Glomerular endothelial cell (primary cell): ENCODE measurements at places on chromosomes 3 and 15. TPM values are rescaled to one million over a fixed set of nuclear protein-coding genes. Genes with fewer than 3 reads are reported as not detected.

The CAPN3 gene
- total RNA-seq = 4.1 TPM in 1 of 2 replicates, not detected in the other

The KCNMB2 gene
- total RNA-seq = 0.23 and 0.39 TPM in 2 replicates

The SLC12A1 gene
- total RNA-seq = not detected in 2 replicates

The AEN gene
- total RNA-seq = 61.5 and 65.4 TPM in 2 replicates

The FOXB1 gene
- total RNA-seq = not detected in 2 replicates

The TPM1 gene
- total RNA-seq = 476 and 748 TPM in 2 replicates

DNA sequence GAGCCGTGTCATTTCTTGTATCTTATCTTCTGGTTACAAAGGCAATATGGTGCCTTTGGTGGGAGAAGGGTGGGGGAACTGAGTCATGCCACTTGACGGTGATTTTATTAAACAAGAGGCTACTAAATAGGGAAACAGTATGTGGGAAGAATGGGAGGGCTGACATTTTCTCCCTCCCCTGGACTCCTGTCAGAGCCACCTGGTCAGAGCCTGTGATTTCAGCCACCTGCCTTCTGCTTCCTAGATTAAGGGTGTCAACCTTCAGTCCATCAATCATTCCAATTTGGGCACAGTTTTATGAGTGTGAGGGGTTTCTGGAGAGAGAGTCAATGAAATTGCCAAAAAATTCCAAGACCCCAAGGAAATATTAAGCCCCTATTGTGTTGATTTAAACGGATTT lies 87.4 kb downstream of the CHDH start:
- no peak for DNase-seq

DNA sequence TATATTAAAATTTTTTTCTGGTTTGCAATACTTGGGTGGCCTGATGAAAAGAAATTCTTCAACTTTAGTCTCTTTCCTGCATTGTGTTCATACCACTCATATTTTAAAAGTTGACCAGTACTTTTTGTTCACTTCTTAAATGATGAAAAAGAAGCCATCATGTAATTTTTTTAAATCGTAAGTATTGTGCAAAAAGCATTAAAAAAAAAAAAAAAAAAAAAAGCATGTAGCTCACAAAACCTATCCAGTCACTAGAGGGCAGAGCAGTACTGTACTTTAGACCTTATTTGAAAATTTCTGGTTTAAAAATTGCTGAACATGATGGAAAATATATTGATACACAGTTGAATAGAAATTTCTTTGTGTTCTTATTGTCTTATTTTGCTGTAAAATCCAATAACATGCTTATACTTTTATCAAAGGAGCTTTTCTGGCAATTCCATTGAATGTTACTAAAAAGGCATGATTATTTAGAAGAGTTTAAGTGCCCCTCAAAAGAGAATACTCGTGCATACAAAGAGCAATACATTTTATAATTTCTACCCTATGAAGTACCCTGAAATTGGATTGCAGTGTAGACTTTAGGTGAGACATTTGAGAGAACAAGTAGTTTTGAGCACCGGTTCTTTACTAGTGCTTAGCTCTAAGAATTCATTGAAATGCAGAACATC lies 137.7 kb downstream of the BBX start:
- DNase-seq = no peak

GRCh38 chr3:141669434-141669833 lies 68.7 kb upstream of the RNF7 start:
- no peak for DNase-seq

- DNase-seq = no peak
These were observed 940 bp downstream of the ARIH1 start for GRCh38 chr15:72474912-72475628.

DNA sequence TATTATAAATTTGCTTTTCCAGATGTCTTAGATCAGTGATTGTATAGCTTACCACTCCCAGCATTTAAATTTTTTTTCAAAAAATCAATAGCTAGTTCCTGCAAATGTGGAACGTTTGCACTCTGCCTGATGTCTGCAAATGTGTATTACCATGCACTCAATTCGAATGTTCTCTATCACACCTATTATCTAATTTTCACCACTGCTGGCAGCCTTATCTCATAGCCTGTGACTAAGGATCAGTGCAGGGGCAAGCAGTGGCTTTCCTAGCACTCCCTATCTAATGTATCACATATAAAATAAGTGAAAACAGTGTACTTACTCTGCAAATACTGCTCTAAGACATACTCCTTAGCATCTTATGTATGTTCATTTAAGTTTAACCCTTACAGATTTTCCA lies 196.3 kb upstream of the PLSCR5 start:
- DNase-seq = no peak

- no peak for DNase-seq
These were observed 61.7 kb downstream of the SLC12A1 start for GRCh38 chr15:48267766-48268165.

GRCh38 chr3:71119171-71119570 lies 464.4 kb downstream of the FOXP1 start:
- no peak for DNase-seq
